ENCODE measurements at places on chromosomes 4 and X. TPM values are rescaled to one million over a fixed set of nuclear protein-coding genes. Genes with fewer than 3 reads are reported as not detected.

Gene ARAP2
- not detected for total RNA-seq

Gene POLA1
- 36.0 TPM for total RNA-seq

Gene POU3F4
- total RNA-seq = not detected

Gene SLC10A6
- not detected for total RNA-seq

Gene CYBB
- 0.24 TPM for total RNA-seq

Gene RAB9B
- total RNA-seq = 1.7 TPM

Gene RS1
- total RNA-seq = 0.05 TPM

Gene DCAF12L2
- total RNA-seq = not detected

Gene TEX13D
- total RNA-seq = not detected

Gene CCDC110
- 0.71 TPM for total RNA-seq

Gene HERC5
- 4.9 TPM for total RNA-seq

Gene ZNF157
- not detected for total RNA-seq

Gene VCX
- total RNA-seq = not detected

Gene CPZ
- 130 TPM for total RNA-seq

Gene SPANXN2
- not detected for total RNA-seq

Gene CXCL8
- total RNA-seq = 26.4 TPM

Gene PLP1
- not detected for total RNA-seq

Gene DCAF12L1
- total RNA-seq = not detected

Gene NWD2
- not detected for total RNA-seq

Gene SLC2A9
- not detected for total RNA-seq

Gene XPNPEP2
- not detected for total RNA-seq

Gene FAM184B
- total RNA-seq = not detected

Gene TRIM75
- total RNA-seq = not detected

Gene CDS1
- total RNA-seq = not detected

Gene NAP1L2
- total RNA-seq = 0.06 TPM

Gene TCEANC
- 2.7 TPM for total RNA-seq

Gene FGFBP1
- total RNA-seq = not detected

Gene FAT4
- total RNA-seq = 37.1 TPM

Gene SLC10A7
- 13.8 TPM for total RNA-seq

Gene KLHL15
- total RNA-seq = 12.8 TPM

Gene AKAP14
- total RNA-seq = not detected

Gene TEX11
- total RNA-seq = 41.4 TPM

Gene PRSS12
- 9.7 TPM for total RNA-seq

Gene MTMR8
- total RNA-seq = not detected

Gene CDKN2AIP
- total RNA-seq = 24.7 TPM

Gene GAGE13
- not detected for total RNA-seq

Gene MAGEE1
- 1.1 TPM for total RNA-seq

Gene PSAPL1
- total RNA-seq = not detected

Gene CPXCR1
- total RNA-seq = not detected

Gene BCORL1
- total RNA-seq = 0.47 TPM

Gene SCML1
- total RNA-seq = 20.7 TPM

Gene TET2
- total RNA-seq = 7.1 TPM

Gene TRIML2
- not detected for total RNA-seq

All from SJSA1 (cell line).